Stomach (tissue), 19 donors: ENCODE measurements at places on chromosomes 11 and 22. TPM values are rescaled to one million over a fixed set of nuclear protein-coding genes. Genes with fewer than 3 reads are reported as not detected.

DNA sequence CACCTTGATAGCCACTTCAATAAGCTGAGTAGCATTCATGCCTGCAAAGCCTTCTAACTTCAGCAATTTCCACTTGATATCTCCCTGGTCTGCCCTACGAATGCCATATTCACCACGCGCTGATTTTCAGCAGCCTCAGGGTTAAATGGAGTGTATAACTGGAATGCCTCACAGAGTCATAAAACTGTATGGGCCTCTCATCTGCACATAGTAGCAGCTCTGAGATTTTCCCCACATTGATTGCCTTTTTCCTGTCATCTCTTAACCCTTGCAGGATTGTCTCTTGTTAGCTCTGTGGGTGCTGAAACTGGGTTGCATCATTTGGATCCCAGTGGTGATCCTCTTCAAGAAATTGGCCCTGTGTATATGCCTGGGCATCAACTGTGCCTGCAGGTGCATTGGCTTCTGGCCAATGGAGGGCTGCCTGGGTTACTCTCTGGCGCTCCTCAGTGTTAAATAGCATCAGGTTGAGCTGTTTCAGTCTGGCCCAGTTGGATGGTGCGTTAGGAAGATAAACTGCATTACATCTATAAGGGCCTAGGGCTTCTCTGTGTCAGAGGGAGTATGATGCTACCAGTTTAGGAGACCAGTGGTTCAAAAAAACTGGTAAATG, 17.4 kb upstream of the GLYATL1 start:
- H3K36me3 ChIP-seq, result no peaks in the 10 kb centered on the region
- no peak for DNase-seq
- no peak overlapping the region for H3K4me3 ChIP-seq
- H3K27me3 ChIP-seq, result no peaks in the 10 kb centered on the region
- H3K27ac ChIP-seq, result peak overlapping the region; percentile 40
- no peaks in the 10 kb centered on the region for H3K4me1 ChIP-seq

DNA sequence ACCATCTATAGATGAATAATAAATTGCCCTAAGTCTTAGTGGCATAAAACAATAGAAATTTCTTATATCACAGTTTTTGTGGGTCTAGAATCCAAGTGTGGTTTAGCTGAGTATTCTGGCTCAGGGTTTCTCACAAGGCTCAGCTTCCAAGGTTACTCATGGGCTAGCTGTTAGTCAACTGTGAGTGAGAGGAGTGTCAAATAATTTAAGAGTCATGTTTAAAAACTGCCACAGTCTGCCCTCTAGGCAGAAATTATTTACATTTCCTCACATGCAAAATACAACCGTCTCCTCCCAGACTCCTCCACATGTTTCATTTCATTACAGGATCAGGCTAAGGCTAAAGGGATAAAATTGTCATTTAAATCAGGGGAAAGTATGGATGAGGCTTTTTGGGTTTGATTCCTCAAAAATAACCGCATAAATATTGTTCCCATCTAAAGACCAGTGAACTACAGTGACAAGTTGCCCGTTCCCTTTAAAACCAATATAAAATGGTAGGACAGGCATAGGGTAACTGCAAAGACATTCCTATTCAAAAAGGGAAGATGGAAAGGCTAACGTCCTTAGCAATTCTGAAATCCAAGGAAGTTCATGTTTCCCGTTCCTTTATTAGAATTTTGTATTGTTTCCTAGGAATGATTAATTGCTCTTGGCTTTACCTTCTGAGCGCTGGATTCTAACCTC, 324.3 kb downstream of the DYNC2H1 start:
- DNase-seq, result no peak
- no peaks in the 10 kb centered on the region for H3K36me3 ChIP-seq
- H3K4me3 ChIP-seq, result no peak overlapping the region
- H3K27me3 ChIP-seq, result no peaks in the 10 kb centered on the region
- H3K27ac ChIP-seq, result no peak overlapping the region
- H3K4me1 ChIP-seq, result no peaks in the 10 kb centered on the region

Gene TREH
- total RNA-seq, result not detected

Gene DKK3
- total RNA-seq, result 63.3 TPM

Gene OR8G5
- total RNA-seq, result not detected

Gene FUT4
- total RNA-seq, result 19.7 TPM

DNA sequence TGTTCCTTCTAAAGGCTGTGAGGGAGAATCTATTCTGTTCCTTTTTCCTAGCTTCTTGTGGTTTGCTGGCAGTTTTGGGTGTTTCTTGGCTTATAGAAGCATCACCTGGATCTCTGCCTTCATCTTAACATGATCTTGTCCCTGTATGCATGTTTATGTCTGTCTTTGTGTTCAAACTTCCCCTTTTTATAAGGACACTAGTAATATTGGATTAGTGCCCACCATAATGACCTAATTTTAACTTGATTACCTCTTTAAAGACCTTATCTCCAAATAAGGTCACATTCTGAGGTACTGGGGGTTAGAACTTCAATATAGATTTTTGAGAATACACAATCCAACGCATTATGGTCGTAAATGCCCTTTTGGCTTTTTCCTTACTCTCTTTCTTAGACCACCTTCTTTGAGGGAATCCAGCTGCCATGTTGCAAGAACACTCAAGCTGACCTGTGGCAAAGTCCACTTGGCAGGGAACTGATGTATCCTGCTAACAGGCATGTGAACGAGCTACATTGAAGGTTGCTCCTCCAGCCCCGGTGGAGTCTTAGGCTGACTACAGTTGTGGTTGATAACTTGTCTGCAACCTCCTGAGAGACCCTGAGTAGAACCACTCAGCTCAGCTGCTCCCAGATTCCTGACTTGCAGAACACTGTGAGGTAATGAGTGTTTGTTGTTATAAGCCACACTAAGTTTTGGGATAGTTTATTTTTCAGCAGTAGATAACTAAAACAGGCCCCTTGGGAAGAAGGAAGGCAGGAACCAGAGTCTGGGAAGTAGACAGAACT, 127.1 kb upstream of the OR9Q1 start:
- H3K27ac ChIP-seq, result no peak overlapping the region
- DNase-seq, result no peak
- no peaks in the 10 kb centered on the region for H3K4me1 ChIP-seq
- H3K27me3 ChIP-seq, result no peaks in the 10 kb centered on the region
- H3K36me3 ChIP-seq, result no peaks in the 10 kb centered on the region
- no peak overlapping the region for H3K4me3 ChIP-seq

DNA sequence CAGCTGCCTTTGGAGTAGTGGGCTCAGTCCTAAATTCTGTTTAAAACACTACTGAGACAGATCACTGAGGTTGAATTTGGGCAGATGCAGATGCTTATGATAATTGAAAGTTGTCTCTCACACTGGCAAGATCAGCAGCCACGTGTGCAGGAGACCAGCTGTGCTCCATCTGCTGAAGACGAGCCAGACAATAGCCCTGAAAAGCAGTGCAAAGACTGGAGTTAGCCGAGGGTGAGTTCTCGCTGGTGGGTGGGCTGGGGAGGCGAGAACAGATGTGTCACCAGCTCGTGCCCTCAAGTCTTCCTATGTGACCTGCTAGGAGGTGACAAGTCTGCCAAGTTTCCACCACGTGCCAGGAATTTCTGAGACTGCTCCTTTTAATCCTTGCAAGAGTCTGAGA, 661.3 kb upstream of the B3GAT1 start:
- no peaks in the 10 kb centered on the region for H3K36me3 ChIP-seq
- H3K4me3 ChIP-seq, result no peak overlapping the region
- H3K27ac ChIP-seq, result no peak overlapping the region
- H3K27me3 ChIP-seq, result peaks cover 26% of the 10 kb centered on the region
- DNase-seq, result no peak
- H3K4me1 ChIP-seq, result no peaks in the 10 kb centered on the region

DNA sequence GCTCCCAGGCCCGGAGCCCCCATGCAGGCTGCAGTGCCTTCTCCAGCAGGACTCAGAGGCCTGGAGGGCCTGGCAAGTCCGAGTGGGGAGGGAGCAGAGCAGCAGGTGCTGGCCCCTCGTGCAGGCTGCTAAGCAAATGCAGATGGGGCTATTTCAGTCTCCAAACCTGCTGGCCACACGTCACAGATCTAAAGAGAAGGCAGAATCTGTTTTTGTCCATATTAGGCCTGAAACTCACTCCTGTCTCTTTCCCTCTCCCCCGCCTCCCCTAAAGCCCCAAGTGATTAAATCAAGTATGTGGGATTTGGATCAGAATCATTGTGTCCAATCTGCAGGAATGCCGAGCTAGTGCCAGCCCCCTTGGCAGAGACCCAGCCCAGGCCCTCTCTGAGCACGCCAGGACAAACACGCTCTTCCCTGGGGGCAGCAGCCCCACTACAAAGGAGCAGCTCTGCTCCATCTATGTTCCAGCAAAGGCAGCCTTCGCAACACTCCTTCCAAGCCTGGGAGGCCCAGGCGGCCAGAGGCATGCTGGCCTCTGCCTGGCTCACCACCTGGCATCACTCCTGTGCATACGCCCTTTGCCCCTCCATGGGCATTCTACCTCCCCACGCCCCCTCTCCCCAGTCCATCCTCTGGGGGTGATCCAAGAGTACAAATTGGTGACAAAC, 26.5 kb downstream of the RPL27A start:
- peaks cover 41% of the 10 kb centered on the region for H3K36me3 ChIP-seq
- no peaks in the 10 kb centered on the region for H3K27me3 ChIP-seq
- peak; percentile 92 for DNase-seq
- peak overlapping the region; percentile 83 for H3K27ac ChIP-seq
- no peak overlapping the region for H3K4me3 ChIP-seq
- peaks cover 45% of the 10 kb centered on the region for H3K4me1 ChIP-seq

DNA sequence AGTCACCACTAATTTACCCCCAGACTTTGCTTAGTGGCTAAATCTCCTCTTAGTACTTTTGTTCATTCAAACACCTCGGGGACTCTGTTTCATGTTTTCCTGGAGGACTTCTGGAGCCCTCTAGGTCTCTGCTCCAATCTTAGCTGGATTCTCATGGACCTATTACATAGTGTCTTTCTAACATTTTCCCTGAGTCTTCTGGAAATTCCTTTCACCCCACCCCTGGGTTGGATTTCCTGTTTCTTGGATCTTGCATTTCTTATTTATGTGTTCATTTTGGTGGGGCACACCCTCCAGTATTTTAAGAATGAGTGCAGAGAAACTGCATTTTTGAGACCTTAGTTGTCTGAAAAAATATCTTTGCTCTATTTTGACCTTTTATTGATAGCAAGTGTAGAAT, 220.1 kb downstream of the BLID start:
- no peak for DNase-seq
- H3K27ac ChIP-seq, result no peak overlapping the region
- no peaks in the 10 kb centered on the region for H3K36me3 ChIP-seq
- H3K4me3 ChIP-seq, result no peak overlapping the region

Gene GRM5
- total RNA-seq, result not detected

- H3K36me3 ChIP-seq, result peaks cover 5% of the 10 kb centered on the region
- H3K27me3 ChIP-seq, result no peaks in the 10 kb centered on the region
- no peak overlapping the region for H3K4me3 ChIP-seq
- DNase-seq, result no peak
- no peaks in the 10 kb centered on the region for H3K4me1 ChIP-seq
Measured at GRCh38 chr11:73996161-73996747, 12.6 kb downstream of the UCP3 start.

Gene TBX10
- not detected for total RNA-seq
